Panc1 (cell line): ENCODE measurements at places on chromosomes 6 and 20. TPM values are rescaled to one million over a fixed set of nuclear protein-coding genes. Genes with fewer than 3 reads are reported as not detected.

- peaks cover 17% of the 10 kb centered on the region for H3K4me1 ChIP-seq
- no peak overlapping the region for H3K4me3 ChIP-seq
- no peak for DNase-seq
- H3K27me3 ChIP-seq = no peaks in the 10 kb centered on the region
These were observed 153.3 kb downstream of the SCML4 start for GRCh38 chr6:107670792-107671199.

DNA sequence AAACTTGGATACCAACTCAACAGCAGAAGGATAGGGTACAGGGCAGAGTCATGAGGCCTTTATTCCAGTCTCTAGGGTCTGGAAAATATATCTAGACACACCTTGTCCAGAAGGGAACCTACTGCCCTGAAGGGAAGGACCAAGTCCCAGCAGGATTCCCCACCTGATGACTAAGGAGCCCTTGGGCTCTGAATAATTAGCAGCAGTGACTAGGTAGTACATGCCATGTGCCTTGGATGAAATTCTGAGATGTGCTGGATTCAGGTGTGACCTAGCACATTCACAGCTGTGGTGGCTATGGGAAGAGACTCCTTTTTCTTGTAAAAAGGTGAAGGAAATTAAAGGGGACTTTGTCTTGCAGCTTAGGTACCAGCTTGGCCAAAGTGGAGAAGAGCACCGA is 364.3 kb upstream of the PTCHD4 start:
- DNase-seq = no peak
- no peak overlapping the region for H3K4me3 ChIP-seq
- no peaks in the 10 kb centered on the region for H3K27me3 ChIP-seq

DNA sequence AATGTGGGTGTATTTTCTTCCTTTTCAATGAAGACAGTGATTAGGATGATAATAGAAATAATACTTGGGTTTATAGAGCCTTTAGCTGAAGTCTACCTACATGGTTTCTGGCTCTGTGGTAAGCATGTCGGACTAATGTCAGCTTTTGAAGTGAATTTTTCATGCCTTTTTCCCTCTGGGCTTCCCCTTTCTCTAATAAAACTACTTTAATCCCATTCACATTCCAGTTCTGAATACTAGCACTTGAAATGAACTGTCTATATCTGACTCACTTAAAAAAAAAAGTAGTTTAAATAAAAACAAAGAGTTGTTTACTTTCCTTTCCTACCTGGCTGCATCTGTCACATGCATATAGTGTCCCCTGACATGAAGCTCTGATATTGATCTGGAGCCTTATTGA is 545.9 kb upstream of the FLRT3 start:
- H3K36me3 ChIP-seq = no peaks in the 10 kb centered on the region
- H3K27ac ChIP-seq = no peak overlapping the region
- no peaks in the 10 kb centered on the region; the same call in 1 of the 2 replicates for H3K4me1 ChIP-seq
- DNase-seq = no peak
- no peak overlapping the region for H3K4me3 ChIP-seq
- no peaks in the 10 kb centered on the region for H3K27me3 ChIP-seq

DNA sequence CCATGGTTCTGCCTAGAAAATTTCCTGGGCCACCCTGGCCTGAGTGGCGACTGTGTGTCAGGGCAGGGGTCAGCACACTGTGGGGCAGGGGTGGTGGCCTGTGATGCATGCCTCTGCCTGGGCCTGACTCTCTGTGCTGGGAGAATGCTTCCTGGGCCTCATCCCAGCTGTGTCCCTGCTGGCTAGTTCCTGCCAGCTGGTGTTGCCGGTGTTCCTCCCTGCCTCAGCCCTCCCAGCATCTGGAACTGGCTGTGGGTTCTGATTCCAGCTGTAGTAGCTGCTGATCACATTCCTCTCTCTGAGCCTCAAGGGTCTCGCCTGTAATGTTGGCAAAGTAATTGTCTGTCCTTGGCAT is 101.5 kb downstream of the SYCP2 start:
- H3K4me1 ChIP-seq = no peaks in the 10 kb centered on the region
- DNase-seq = no peak
- peaks cover 2% of the 10 kb centered on the region; the same call in 1 of the 2 replicates for H3K27me3 ChIP-seq
- H3K27ac ChIP-seq = no peak overlapping the region
- H3K4me3 ChIP-seq = no peak overlapping the region
- no peaks in the 10 kb centered on the region for H3K36me3 ChIP-seq

DNA sequence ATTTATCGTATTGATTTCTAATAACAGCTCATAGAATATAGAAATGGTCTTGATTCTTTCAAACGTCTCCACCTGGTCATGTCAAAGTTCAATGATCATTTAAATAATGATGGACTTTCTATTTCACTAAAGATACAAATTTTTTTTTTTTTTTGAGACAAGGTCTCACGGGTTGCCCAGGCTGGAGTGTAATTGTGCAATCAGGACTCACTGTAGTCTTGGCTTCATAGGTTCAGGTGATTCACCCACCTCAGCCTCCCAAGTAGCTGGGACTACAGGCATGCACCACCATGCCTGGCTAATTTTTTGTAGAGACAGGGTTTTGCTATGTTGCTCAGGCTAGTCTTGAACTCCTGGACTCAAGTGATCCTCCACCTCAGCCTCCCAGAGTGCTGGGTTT is 25.2 kb downstream of the KLHL31 start:
- no peak overlapping the region for H3K4me3 ChIP-seq
- no peak overlapping the region for H3K27ac ChIP-seq
- no peaks in the 10 kb centered on the region for H3K36me3 ChIP-seq
- H3K4me1 ChIP-seq = no peaks in the 10 kb centered on the region
- H3K27me3 ChIP-seq = no peaks in the 10 kb centered on the region

The CST2 gene
- not detected for total RNA-seq

The PI16 gene
- total RNA-seq = not detected

The SNRNP48 gene
- 10.7 TPM for total RNA-seq
